Thyroid gland (tissue), 4 donors: ENCODE measurements at places on chromosomes 16 and 17. TPM values are rescaled to one million over a fixed set of nuclear protein-coding genes. Genes with fewer than 3 reads are reported as not detected.
A peak's percentile ranks its signal among the peaks of the same experiment; 100 is the strongest.

The TBC1D3B gene
- total RNA-seq = 3.9 TPM

The C17orf100 gene
- 2.7 TPM for total RNA-seq

The CORO1A gene
- 10.4 TPM for total RNA-seq

The MPP3 gene
- total RNA-seq = 7.1 TPM

DNA sequence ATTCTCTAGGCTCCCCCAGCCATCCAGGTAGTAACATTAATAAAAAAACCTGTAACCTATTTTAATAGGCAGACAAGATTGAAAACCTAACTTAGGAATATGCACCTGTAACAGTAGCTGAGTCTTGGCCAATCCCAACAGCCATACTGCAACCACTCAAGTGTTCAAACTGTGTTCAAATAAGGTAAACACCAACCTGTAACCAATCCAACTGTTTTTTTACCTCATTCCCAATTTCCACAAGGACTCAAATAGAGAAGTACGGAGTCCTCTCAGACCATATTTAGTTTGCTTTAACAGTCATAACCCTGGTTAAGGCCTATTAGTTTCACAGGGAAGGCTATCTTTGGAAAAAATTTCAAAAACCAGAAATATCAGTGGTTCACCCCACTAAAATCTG is 40.4 kb upstream of the NOS2 start:
- peak overlapping the region; percentile 10 for H3K27ac ChIP-seq
- no peak overlapping the region for H3K4me3 ChIP-seq
- DNase-seq = no peak
- H3K36me3 ChIP-seq = no peaks in the 10 kb centered on the region
- H3K27me3 ChIP-seq = no peaks in the 10 kb centered on the region

- no peaks in the 10 kb centered on the region for H3K27me3 ChIP-seq
These were observed 232.0 kb downstream of the SNX29 start for GRCh38 chr16:12208341-12209035.
